ENCODE measurements at places on chromosomes 4 and X. TPM values are rescaled to one million over a fixed set of nuclear protein-coding genes. Genes with fewer than 3 reads are reported as not detected.

NHS gene
- total RNA-seq: 6.8 TPM

SOX3 gene
- not detected for total RNA-seq

SPANXA1 gene
- 69.2 TPM for total RNA-seq

AMER1 gene
- 1.9 TPM for total RNA-seq

GAGE12C gene
- not detected for total RNA-seq

CTSO gene
- 5.0 TPM for total RNA-seq

HSFX2 gene
- total RNA-seq: 0.96 TPM

KLF8 gene
- total RNA-seq: 3.4 TPM

CENPI gene
- total RNA-seq: 32.8 TPM

CLTRN gene
- 0.20 TPM for total RNA-seq

STK32B gene
- 13.7 TPM for total RNA-seq

LETM1 gene
- total RNA-seq: 14.9 TPM

DCX gene
- not detected for total RNA-seq

CSAG3 gene
- total RNA-seq: 2.2 TPM

SASH3 gene
- total RNA-seq: not detected

BBS7 gene
- 13.9 TPM for total RNA-seq

HS3ST1 gene
- not detected for total RNA-seq

RNF128 gene
- 5.5 TPM for total RNA-seq

SPATA18 gene
- 1.4 TPM for total RNA-seq

BRS3 gene
- not detected for total RNA-seq

TEX13D gene
- not detected for total RNA-seq

BTC gene
- 0.20 TPM for total RNA-seq

MAGEA12 gene
- 93.6 TPM for total RNA-seq

ATP1B4 gene
- total RNA-seq: not detected

MTHFD2L gene
- 12.1 TPM for total RNA-seq

TMEM255A gene
- 0.29 TPM for total RNA-seq

GPC3 gene
- 0.84 TPM for total RNA-seq

MAGEA4 gene
- total RNA-seq: 0.60 TPM

RELL1 gene
- total RNA-seq: 55.3 TPM

ITGB1BP2 gene
- 0.96 TPM for total RNA-seq

PF4V1 gene
- 0.72 TPM for total RNA-seq

SPP1 gene
- 3.1 TPM for total RNA-seq

EREG gene
- 46.3 TPM for total RNA-seq
